ENCODE measurements at places on chromosomes 11 and 22.

DNA sequence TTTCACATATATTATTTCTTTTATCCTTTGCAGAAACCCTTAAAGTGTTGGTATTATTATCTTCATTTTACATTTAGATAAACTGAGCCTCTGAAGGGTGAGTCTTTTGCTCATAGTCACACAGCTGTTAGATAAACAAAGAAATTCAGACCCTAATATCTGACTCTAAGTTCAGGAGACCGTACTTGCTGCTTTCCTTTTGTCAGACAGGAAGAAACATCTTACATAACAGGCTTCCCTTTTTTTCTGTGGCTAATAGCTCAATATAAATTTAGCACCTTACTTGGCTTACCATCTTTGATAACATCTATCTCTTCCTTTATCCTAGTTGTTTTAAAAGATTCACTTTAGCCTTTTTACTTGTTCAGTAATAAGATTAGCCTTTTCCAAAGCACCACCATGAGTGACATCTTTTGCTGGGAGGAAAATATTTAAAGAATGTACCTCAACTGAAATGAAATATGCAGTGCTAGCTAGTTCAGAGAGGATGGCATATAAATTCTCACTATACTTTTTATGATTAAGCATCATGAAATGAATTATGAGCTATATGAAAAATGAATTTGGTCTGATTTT is 128.6 kb downstream of the WNT11 start:
- no peak for DNase-seq

- no peak for DNase-seq
These were observed 100.0 kb upstream of the NNMT start for GRCh38 chr11:114195981-114196731.

- DNase-seq, result no peak
These were observed 2.5 kb downstream of the ROBO3 start for GRCh38 chr11:124867700-124868099.

- no peak for DNase-seq
These were observed 86.4 kb upstream of the SEZ6L start for GRCh38 chr22:26082866-26083265.

GRCh38 chr22:32396255-32396654 is 15.8 kb downstream of the RTCB start:
- DNase-seq, result no peak

All from stimulated activated CD4-positive, alpha-beta T cell treated with anti-CD3 and anti-CD28 coated beads, Interleukin-1b, Interleukin-23, amount 100 ng/mL, for 1 hour (primary cell).